Non-pigmented ciliary epithelial cell (primary cell): ENCODE measurements at places on chromosomes 16 and 17.

GRCh38 chr16:56226845-56227525 is 35.7 kb downstream of the GNAO1 start:
- no peak for DNase-seq

- no peak for DNase-seq
Measured at GRCh38 chr17:81025065-81025740, 9.7 kb upstream of the BAIAP2 start.

DNA sequence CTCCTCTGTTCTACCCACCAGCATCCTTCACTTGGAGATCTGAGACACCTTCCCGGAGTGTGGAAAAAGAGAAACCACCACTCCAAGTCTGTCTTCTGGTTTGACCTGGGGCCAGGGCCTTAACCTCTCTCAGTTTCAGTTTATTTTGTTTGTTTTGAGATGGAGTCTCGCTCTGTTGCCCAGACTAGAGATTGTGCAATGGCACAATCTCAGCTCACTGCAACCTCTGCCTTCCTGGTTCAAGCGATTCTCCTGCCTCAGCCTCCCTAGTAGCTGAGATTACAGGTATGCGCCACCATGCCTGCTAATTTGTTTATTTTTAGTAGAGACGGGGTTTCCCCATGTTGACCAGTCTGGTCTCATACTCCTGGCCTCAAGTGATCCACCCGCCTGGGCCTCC is 271.1 kb upstream of the TNRC6C start:
- DNase-seq, result no peak

DNA sequence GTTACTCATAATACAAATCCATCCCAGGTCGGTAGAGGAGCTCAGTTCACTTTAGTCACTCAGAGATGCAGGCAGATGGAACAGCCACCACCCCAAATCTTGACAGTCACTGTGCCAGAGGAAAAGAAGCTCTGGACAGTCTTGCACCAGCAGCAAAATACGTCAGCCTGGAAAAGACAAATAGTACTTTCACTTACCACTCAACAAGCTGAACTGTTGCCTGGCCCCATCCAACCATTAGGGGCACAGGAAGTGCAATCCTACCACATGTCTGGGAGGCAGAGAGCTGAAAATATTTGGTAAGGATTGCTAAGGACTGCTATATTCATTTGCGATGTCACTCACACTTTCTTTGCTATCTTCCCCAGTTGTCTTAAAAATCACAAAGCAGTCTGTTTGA is 239.1 kb upstream of the TOX3 start:
- no peak for DNase-seq

GRCh38 chr16:9107025-9107970 is 15.9 kb downstream of the HAPSTR1 start:
- DNase-seq, result no peak

DNA sequence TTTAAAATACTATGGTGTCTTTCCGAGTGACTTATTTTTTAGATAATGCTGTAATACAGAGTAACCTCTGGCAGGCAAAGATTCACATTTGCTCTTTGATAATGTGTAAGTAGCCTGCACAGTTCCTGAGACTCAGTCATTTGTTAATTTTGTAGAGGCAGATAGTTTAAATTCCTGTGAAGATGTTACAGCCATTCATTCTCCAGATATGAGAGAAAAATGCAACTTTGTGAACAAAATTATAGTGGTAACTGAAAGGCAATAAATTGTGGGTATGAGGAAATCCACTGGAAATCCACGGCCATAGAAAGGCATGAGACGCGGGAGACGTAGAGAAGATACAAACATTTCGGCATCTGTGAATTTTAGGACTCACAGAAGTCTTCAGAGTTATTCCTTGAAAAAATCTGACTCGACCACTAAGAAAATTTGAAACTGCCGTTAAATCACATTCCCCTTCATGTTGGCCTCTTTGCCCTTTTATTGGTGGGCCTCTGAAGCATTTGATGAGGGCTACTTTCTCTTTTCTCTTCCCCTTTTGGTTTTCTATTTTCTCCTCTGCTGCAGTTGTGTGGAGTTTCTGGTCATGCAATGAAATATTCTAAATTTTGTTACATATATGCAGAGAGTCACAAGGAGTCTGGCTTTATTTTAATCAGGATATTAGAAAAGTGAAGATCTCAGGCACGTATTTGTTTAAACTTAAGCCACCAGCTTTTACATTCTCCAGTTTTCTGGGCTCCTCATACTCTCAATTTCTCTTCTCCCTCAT is 18.8 kb downstream of the HS3ST3A1 start:
- DNase-seq, result no peak

DNA sequence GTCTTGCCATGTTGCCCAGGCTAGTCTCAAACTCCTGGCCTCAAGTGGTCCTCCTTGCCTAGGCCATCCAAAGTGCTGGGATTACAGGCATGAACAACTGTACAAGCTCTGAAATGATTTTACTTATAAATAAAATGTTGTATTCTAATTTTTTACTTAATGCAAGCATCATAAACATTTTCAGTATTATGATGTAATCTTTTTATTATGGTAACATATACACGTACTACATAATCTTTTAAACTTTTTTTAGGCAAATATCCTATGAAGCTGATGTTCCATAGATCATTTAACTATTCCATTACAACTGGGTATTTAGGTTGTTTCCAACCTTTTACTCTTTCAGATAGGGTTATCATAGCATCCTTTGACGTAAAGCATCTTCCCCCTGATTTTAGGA is 33.8 kb upstream of the USP43 start:
- no peak for DNase-seq

DNA sequence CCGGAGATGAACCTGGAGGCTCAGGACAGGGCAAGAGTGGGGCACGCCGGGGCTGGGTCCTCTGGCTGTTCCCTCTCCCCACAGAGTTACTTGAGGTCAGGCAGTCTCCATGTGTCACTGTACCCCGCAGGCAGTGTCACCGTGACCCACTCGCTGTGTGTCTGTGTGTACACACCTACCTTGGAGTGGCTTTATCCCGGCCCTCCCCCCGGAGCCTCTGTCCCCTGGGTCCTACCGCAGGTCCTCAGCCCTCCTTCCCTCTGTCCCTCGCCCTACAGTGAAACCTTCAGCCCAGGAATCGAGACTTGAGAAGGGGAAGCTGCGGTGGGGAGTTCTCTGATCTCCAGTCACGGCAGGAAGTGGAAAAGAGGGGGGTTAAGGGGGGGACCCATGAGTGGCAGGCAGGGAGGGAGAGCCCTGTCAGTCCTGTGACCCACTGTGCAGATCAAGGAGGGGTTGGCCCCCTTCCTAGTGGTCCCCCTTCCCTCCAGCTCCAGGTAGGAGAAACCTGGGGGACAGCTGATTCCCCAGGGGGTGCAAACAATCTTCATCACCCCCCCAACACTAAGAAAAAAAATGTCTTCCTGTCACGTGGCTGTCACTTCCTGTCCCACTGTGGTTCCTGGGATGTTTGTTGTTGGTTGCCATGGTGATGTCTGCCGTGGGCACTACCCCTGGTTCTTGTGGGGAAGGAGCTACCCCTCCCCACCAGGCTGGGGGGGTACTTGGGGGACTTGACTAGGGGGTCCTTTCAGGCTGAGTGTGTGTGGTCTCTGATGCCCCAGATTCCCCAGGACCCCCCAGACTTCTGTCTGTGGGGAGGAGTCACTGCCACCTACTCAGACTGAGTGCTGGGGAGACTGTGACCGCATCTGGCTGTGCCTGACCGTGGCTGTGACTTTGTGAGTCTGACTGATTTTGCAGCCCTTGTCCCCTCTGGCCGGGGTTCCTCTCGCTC is 13.7 kb downstream of the RARA start:
- DNase-seq, result no peak

GRCh38 chr16:85083051-85083639 is 29.1 kb downstream of the CIBAR2 start:
- no peak for DNase-seq

DNA sequence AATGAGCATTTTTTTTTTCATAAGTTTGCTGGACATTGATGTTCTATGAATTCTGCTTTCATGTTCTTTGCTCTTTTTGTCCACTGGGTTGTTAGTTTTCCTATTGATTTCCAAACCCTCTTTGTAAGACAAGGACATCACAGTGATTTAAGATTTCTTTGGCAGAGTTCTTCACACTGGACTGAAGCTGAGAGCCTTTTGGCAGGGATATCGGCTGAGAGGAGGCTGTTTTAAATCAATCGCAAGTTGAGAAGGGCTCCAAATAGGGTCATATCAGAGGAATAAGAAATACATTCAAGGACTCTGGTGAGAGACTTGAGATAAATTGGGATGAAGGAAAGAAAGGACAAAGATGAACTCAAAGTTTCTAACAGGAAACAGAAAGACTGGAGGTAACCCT is 165.8 kb upstream of the AXIN2 start:
- no peak for DNase-seq

DNA sequence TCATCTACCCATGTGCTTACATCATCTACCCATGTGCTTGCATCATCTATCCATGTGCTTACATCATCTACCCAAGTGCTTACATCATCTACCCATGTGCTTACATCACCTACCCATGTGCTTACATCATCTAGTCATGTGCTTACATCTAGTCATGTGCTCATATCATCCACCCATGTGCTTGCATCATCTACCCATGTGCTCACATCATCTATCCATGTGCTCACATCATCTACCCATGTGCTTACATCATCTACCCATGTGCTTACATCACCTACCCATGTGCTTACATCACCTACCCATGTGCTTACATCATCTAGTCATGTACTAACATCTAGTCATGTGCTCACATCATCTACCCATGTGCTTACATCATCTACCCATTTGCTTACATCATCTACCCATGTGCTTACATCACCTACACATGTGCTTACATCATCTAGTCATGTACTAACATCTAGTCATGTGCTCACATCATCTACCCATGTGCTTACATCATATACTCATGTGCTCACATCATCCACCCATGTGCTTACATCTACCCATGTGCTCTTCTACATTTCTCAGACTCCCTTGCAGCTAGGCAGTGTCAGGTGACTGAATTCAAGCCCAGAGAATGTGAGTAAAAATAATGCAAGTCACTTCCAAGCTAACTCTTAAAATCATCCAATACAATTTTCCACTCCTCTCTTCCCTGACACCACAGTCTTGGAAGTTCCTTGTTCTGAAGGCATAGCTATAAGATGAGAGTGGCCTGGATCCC is 196.8 kb downstream of the CBLN1 start:
- DNase-seq, result no peak

DNA sequence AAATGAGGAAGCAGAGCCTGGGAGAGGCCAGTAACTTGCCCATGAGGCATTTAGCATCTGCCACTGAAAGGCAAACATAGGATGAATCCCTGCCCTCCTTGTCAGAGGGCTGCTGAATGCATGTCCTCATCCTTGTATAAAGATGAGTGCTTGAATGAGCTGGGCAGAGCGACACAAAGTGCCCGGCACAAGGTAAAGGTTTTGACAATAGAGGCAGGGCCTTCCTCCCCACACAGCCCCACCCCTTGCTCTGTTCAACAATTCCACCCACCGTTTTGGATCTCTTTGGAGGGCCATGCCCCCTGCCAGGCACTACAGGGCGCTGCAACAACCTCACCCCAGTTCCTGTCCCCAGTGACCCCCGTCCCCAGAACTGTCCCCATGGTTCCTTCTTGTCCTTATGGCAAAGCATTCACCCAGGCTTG is 1.4 kb upstream of the KRT19 start:
- DNase-seq, result no peak

DNA sequence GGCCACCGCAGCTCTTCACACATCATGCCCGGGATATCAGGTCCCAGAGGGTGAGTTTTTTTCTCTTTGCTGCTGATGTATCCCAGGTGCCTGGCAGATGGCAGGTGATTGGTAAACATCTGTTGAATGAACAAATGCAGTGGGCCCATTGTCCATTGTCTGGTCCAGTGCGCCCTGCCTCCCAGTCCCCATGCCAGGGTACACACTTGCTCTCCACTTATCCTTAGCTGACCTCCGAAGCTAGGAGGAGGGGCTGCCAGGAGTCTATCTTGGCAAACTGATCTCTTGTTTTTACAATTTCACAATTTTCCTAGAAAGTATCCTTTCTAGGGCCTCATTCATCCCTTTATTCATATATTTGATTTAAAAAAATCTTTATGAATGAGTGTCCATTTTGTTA is 196.0 kb downstream of the RAB11FIP4 start:
- DNase-seq, result no peak

- DNase-seq, result no peak
Measured at GRCh38 chr17:33864758-33865229, 390.3 kb upstream of the CCL2 start.

DNA sequence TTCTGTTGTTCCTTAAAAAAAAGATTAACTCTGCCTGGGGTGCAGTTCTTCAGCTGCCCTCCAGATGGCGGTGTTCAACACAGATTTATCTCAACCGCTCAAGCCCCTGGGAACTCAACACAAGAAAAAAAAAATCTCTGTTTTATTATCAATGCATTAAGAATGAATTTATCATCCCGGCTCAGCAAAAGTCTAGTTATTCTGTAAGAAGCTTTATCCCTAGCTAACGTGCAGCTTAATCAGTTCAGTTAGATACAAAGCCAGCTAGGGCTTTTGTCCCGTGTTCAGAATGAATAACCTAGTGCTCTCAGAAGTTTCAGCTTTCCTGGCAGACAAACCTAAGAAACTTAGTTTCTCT is 475.9 kb upstream of the CCL2 start:
- DNase-seq, result peak; percentile 11

GRCh38 chr16:50165473-50165872 is 12.4 kb downstream of the TENT4B start:
- DNase-seq, result no peak

DNA sequence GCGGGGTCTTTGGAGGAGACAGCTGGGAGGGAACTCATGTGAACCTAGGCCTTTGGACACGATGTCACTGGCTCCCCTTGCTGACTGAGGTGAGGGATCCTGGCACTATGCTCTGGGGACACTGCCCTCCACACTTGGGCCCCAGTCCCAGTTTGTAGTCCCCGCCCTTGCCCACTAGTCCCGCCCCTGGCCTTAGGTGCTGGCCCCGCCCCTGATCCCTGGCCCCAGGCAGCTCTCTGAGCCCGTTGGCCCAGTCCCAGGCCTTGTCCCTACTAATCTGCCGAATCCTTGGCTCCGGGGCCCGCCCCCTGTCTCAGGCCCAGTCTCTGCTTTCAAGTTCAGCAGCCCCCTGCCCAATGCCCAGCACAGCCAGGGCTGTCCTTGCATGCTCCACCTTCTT is 61.0 kb downstream of the SMPD3 start:
- no peak for DNase-seq

- no peak for DNase-seq
Measured at GRCh38 chr16:63447121-63447520, 1410.9 kb upstream of the CDH8 start.

DNA sequence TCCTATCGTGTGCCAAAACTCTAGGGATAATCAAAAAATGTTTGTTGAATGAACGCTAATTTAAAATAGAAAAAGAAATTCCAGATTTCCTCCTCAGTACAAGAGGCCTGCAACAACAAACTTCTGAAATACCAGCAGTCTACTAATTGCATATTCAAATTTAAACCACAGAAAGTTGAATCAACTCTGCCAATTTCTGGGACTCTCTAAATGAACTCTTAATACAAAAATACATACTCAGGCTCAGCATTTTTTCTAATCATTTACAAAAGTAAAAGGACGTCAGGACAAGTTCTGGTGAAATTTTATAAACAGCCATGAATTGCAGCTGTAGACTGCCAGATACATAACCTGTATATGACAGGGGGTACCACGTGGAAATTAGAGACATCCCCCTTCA is 49.0 kb downstream of the KANSL1 start:
- no peak for DNase-seq

- no peak for DNase-seq
Measured at GRCh38 chr17:9432134-9432885, 143.3 kb downstream of the STX8 start.
